Type B pancreatic cell (in vitro differentiated cells): ENCODE measurements at places on chromosomes 1 and 21. TPM values are rescaled to one million over a fixed set of nuclear protein-coding genes. Genes with fewer than 3 reads are reported as not detected.

GRCh38 chr1:55775007-55775406, 559.8 kb upstream of the USP24 start:
- DNase-seq: no peak

GRCh38 chr1:225765982-225766674, 11.5 kb upstream of the SRP9 start:
- peak; percentile 20 for DNase-seq

DNA sequence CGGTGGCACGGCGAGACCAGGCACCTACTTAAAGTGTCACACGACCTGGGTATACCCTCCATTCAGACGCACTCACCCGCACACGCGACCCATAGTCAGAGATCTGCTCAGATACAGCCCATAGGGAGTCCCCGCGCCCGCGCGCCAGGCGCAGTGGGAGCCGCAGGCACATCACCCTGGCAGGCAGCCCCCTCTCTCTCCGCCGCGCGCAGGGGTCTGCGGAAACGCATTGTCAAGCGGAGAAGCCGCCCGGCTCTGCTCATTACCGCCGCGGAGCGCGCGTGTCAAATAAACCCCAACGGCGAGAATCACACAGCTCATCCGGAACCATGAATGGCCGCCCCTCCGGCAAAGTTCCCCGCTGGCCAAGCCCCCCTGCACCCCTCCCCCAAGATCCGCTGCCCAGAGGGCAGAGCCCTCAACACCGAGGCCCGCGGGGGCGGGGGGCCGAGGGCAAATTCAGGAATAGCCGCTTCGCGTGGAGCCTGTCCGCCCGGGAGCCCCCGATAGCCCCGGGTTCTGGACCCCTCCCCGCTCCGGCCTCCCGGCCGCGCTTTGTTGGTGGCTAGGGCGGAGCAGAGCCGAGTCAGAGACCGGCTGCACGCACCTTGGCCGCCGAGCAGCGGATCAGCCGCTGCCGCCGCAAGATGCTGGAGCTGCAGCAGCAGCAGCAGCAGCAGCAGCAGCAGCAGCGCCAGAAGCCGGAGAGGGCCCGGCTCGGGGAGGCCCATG, 522 bp downstream of the LRP8 start:
- no peak for DNase-seq

Gene C1orf141
- total RNA-seq: not detected in 2 replicates
